ENCODE measurements at places on chromosomes 5 and 9.

- DNase-seq: no peak
Measured at GRCh38 chr5:171426266-171426665, 6.8 kb downstream of the FGF18 start.

- DNase-seq: peak; percentile 5
Measured at GRCh38 chr9:77707383-77708063, 59.4 kb upstream of the GNA14 start.

DNA sequence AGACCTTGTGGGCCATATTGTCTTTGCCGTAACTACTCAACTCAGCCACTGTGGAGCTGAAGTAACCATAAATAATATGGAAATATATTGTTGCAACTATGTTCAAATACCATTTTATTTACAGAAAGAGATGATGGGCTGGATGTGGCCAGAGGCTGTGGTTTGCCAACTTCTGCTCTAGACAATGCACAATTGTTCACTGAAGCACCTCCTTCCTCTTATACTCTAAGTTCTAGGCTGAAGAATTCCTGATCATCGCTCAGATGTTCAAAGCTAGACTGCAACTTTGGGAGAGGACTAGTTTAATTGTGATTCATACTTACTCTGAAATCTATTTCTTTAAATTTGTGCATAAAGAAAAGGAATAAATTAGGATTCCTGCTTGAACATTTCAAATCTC lies 245.0 kb downstream of the TAF11L14 start:
- DNase-seq: no peak

DNA sequence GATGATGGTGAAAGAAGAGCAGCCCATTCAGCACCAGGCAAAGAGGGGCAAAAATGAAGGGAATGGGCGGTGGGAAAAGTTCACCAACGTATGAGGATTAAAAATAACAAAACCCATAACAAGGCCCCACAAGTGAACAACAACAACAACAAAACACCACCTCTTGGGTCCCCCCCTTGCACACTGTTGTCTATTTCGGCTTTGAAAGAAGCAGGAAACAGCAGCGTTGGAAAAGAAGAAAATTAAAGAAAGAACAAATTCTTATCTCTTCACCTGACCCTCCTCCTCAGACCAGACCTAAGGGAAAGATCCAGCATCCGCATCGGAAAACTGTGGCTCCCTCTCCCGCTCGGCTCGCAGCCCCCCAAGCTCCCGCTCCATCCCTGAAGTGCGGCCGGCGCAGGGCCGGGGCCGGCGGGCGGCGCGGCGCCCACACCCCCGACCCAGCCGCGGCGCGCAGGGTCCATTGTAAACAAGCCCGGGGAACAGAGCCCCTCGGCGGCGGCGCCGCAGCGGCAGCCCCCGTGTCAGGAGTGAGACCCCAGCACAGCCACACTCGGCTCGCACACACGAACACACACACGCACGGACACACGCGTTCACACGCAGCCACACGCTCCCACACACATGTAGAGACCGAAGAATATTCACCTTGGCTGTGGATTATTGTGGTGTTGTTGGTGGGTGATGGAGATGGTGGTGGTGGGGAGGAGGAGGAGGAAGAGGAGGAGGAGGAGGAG lies 535 bp downstream of the RFX3 start:
- no peak for DNase-seq

GRCh38 chr5:173326501-173326960 lies 1.7 kb downstream of the STC2 start:
- no peak for DNase-seq

DNA sequence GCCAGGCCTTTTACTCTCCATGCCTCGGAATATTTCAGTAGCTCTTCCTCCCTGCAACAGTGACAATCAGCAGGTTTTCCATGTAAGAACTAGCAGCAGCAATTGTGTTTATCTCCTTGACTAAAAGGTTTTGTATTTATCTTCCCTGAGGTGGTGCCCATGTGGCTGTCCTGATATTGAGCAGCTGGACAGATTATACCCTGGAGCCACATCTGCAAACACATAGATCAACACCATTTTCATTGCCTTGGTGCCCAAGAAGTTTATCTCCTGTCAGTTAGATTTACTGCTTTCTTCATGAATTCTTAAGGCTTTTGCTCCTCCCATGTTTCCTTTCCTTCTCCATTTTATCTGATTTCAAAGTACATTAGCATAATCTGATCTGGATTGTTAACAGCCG lies 378.4 kb downstream of the SPATA31D1 start:
- DNase-seq: no peak

DNA sequence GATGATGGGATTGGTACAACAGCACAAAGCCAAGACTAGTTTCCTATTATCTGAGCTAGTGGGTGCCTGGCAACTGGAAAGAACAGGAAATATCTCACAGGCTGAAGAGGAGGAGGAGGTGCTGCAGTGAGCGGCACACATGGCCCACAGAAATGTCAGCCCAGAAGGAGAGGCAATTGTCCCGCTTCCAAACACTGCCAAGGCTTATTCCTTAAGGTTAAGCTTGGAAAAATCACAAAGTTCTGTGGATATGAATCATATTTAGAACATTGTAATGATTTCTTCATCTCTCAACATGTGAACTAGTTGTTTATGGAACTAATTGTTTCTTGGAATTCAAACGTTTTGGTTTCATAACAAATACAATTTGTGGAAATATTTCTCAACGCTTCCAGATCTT lies 1019.5 kb upstream of the SEMA6A start:
- DNase-seq: no peak

DNA sequence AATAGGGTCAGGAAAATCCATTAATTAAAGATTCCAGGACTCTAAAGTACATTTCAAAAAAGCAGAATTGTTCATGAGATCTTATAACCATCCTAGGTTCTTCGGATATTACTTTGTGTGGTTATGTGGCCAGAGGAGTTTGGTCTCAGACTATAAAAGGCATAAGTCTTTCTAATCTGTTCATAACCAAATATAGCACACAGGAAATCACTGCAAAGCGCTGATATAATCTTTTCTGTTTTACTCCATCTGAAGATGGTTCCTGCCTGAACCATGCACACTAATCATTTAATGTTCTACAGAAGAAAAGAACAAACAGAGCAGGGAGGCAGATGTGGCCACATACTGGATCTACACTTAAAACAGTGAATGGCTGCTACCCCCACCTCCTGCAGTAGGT lies 182.8 kb downstream of the SEMA5A start:
- no peak for DNase-seq

GRCh38 chr5:180438785-180439780 lies 55.1 kb upstream of the CNOT6 start:
- no peak for DNase-seq

GRCh38 chr5:53360811-53361210 lies 119.6 kb upstream of the FST start:
- no peak for DNase-seq

DNA sequence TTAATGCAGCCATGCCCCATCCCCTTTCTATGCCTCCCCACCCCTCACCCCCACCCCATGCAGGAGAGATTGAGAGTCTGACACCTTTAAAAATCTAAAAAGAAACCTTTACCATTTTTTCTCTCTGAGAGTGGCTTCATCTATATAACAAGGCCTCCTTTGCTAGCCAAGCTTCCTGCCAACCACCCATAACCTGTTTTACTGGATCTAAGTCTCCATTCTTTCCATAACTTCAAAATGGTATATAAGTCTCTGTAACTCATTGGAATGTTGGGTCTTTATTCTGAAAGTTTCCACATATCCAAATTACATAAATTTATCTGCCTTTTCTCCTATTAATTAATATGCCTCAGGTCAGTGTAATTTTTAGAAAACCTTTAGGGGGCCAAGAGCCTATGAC lies 1174.0 kb downstream of the MAT2B start:
- no peak for DNase-seq

DNA sequence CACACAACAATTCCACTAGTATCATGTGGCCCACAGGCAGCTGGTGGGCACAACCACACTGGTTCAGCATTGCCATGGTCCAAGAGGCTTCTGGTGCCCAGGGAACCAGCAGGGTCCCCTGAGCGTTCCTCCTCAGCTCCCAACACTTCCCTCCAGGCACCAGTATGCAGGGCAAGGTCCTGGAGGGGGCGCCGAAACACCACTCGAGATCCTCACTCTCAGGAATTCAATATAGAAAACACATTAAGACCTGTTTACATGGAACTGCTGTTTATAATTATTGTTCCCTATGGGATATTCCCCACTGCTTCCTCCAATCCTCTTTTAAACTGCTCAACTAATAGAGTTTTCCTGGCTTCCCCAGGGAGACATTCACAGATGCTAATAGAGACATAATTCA lies 91.9 kb upstream of the GABRP start:
- DNase-seq: no peak

GRCh38 chr9:2157277-2158110 lies 142.3 kb downstream of the SMARCA2 start:
- DNase-seq: no peak

- DNase-seq: no peak
Measured at GRCh38 chr5:39117401-39117800, 43.2 kb upstream of the RICTOR start.

DNA sequence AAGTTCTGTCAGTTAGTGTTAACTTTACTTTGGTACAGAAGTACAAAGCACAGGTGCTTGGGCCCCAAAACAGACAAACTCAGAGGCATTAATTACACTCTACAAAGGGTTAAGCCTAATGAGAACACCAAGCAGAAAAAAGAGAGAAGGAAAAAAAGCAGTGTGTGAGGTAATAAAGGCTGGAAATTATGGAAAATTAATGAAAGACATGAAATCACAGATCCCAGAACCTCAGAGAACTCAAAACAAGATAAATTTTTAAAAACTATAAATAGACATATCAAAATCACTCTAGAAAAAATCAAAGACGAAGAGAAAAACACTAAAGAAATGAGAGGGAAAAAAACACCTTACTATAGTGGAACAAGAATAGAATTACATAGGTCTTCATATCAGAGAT lies 354.2 kb upstream of the ADAMTS16 start:
- no peak for DNase-seq

DNA sequence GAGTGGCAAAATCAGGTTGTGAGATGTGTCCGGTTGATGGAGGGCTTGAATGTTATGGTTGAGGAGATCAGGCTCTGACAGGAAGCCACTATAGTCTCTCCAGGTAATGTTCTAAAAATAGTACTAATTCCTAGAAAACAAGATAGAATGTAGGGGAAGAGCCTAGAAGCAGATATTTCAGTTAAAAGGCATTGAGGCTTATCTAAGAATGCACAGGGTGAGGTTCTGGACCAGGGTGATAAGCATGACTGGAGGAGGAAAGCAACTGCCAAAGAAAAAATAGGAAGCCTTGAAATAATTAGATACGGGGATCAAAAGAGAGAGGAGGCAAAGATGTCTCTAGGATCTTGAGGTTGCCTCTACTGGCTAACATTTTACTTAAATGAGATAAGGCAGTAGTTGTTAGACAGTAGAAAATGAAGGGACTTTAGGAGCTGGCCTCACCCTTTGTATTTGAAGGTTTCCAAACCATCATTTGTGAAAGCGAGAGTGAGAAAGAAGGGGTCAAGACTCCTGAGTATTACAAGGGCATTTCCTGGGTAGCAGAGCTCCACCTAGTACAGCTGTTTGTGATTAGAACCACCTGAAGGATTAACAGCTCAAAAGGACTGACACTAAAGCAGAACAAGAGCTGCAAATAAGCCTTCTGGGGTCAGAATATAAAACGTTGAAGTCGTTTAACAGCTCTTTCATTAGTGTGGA lies 15.4 kb upstream of the ARL15 start:
- no peak for DNase-seq

DNA sequence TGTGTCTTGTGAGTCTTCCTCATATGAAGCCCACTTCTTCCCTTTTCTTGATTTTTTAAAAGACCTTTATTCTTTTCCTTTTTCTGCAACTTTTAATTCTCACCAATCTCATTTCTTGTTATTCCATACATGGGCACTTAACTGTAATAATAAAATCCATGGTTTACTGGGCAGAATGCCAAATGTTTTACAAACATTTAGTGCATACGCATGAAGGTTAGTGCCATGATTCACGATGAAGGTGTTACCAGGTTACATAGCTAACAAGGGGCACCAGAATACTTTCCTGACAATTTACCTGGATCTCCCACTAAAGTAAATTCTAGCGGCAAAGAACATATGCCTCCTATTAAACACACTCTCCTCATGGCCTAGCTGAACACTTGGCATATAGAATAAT lies 28.5 kb downstream of the MAN2A1 start:
- no peak for DNase-seq

DNA sequence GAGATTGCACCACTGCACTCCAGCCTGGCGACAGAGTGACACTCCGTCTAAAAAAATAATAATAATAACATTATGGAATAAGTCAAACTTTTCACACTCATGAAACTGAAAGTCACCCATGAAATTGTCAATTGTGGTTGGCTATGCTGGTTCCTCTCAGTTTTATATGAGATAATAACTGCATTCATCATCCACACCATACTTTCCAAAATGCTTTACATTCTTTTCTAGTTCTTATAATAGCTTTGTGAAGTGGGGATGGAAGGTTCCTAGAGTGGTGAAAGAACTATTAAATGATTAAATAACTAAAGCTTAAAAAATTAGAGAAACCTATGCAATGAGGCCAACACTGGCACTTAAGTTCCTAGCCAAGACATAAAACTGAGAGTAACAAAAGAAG lies 12.6 kb upstream of the ASPN start:
- no peak for DNase-seq

Measured in NCI-H446 treated with DMSO at 0.1 percent for 48 hours (cell line).